ENCODE measurements at places on chromosomes 2 and 18.

DNA sequence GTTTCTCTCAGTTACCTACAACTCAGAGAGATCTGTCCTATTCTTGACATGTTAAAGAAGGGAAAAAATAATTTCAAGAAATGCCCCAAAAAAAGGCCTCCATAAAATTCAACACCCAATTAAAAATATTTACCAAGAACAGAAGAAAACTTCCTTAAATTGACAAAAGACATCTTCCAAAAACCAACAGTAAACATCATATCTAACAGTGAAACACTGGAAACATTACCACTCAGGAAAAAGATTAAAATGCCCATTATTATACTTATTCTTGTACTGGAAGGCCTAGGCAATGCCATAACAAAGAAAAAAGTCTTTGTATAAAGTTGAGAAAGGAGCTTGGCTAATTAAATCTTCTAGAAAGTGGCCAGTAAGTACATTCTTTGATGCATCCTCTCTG lies 7.2 kb downstream of the DTNB start:
- DNase-seq, result no peak

DNA sequence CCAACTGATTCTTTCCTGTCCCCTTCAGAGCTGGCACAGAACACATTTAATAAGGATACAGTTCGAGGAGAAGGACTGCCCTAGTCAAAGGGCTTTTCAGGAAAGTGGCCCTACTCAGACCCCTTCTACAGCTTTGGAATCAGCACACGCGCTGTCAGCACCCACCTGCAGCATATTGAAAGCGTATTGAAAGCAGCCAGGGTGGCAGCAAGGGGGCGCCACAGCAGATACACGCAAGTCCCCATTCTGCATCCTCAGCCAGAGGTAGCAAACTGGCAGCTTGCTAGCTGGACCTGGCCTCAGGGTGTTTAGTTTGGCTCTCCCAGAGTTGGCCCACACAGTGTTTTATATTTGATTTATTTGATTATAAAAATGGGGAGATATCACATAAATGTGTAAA lies 101.0 kb upstream of the NT5C1B start:
- DNase-seq, result no peak

GRCh38 chr2:118686346-118686745 lies 161.1 kb downstream of the EN1 start:
- no peak for DNase-seq

- DNase-seq, result no peak
Measured at GRCh38 chr2:66408905-66409304, 26.0 kb upstream of the MEIS1 start.

DNA sequence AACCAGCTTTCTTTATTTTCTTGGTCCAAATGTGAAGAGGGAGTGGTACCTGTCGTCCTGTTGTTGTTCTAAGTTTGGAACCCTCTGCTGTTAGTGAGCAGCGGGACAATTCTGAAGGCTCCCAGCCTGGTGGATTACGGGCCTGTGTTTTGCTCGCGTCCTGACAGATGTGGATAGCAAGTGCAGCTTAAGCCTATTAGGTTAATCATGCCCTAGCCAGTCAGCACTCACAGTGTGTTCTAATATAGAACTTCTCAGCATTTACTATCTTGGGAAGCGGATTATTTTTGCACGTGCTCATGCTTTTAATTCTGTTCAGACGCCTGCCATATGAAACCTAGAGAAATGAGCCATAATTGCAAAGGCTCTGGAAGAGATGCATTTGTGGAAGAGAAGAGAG lies at the start of gene PCARE:
TSS of gene PCARE (minus strand) at position 113 of the 400 bp plus-strand sequence. CDS start 262 bp downstream, outside the sequence.
- DNase-seq, result no peak

DNA sequence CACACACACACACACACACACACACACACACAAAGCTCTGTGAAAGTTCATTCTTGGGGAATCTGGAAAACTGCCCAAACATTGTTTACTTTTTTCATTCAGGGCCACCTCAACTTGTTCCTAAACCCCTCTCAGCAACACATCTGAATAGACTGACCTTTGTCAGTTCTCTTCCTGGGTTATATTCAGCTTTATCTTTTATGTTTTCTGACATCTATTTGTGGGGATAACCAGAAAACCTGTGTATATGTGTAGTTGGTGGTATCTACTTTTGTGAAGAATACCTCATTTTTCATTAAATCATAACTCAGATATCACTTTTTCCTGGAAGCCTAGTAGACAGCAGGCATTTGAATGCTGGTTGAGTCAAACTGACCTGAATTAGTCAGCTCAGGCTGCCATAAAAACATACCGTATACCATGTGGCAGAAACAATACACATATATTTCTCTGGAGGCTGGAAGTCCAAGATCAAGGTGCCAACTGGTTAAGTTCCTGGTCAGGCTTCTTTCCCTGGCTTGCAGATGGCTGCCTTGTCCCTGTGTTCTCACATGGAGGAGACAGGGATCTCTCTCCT lies 11.0 kb upstream of the RNF144A start:
- DNase-seq, result no peak

DNA sequence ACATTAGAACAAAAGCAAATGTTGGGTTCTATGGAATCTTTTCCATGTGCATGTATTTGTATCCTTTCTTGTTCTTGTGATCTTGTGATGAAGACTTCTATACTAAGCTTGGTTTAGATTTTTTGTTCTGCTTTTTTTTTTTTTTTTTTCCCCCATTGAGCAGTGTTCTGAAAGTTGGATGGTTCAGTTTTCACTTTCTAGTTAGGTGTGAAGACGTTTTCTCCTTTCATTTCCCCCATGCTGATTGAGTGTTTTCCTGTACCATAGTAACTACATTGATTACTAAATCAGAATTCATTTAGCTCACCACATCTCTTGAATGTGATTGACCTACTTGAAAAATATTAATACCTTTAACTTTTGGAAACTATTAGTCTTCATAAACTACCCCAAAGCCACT lies 34.1 kb downstream of the NOP58 start:
- DNase-seq, result no peak

- DNase-seq, result no peak
Measured at GRCh38 chr2:111537078-111537655, 346.8 kb downstream of the ANAPC1 start.

- DNase-seq, result no peak
Measured at GRCh38 chr2:42232024-42232423, 62.9 kb downstream of the EML4 start.

All from CD4-positive, alpha-beta T cell treated with Interleukin-1 beta for 1 hour (primary cell).